ENCODE measurements at places on chromosomes 6 and 20.

GRCh38 chr6:13049666-13050254, 278.6 kb downstream of the TBC1D7 start:
- DNase-seq = no peak

DNA sequence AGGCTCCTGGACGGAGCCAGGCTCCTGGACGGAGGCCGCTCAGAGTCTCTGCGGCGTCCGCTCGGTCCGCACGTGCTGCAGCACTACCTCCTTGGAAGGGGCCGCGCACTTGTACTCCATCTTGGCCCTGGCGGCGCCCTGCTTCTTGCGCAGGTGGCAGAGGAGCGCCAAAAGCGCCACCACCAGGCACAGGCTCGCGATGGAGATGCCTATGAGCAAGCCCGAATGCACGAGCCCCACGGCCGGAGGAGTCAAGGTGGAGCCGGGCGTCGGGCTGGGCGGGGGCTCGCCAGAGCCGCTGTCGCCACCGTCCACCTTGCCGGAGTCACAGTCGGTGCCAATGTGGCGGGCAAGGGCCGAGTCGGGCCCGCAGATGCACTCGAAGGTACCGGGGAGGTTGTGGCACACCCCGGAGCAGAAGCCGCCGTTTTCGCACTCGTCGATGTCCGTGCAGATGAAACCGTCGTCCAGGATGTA, 1.7 kb downstream of the THBD start:
- no peak for DNase-seq

DNA sequence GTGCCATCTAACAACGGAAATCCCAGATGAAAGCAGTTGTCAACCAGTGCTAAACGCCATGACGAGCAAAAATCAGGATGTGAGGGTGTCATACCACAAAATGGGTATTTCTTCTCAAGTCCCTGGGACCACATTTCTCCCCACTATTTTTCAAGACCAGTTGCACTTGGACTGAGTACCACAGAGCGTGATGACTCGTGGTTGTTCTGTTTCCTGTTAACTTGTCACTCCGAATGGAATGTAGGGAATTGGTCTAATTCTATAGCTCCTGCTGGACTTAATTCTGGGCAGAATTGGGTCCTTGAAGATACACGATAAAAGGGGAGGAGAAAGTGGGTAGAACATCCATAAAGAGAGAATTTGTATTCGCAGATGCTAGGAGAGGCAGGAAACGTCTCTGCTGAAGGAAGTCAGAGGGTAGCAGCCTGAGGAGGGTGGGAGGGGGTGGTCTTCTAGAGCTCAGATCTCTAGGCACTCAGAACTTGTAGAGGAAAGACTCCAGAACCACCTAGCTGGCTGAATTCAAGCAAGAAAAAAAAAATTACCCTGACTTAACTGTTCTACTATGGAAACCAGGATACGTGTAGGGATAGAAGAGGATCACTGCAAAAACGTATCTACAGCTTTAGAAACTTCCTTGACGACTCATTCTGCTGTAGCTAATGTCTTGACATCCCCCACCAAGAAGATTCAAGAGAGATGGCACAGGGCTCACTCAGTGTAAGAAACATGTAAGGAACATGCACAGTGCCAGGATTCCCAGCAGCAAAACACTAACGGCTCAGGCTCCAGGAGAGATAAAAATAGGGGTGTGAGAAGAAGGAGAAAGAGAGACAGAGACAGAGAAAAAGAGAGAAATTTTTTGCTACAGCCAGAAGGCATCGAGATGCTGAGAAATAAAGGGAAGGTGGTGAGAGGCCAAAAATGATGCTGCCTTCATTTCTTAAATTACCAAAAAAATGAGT, 494.7 kb downstream of the CD83 start:
- no peak for DNase-seq

DNA sequence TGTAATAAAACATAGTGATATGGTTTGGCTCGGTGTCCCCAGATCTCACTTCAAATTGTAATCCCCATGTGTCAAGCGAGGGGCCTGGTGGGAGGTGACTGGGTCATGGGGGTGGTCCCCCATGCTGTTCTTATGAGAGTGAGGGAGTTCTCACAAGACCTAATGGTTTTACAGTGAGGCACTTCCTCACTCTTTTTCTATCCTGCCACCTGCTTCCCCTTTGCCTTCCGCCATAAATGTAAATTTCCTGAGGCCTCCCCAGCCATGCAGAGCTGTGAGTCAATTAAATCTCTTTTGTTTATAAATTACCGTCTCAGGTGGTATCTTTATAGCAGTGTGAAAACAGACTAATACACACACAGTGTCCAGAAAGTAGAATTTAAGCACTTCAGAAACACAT, 78.5 kb downstream of the REPS1 start:
- DNase-seq = no peak

DNA sequence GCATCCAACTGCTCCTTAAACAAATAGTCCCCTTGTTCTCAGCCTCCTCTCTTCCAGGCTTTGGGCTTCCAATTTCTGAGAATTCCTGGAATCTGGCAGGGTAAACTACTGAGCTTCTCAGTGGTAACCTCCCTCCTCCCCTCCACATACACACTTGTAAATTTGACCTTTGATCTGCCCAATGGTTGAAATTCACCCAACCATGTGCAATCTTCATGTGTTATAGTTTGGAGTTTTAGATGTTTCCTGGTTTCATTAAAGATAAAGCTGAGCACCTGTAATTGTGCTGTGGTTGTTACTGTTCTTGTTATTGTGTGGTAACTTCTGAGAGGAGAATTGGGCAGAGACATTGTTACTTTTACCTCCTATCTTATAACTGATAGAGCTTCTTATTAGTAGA, 328.4 kb downstream of the TPBG start:
- DNase-seq = no peak

GRCh38 chr6:4336084-4336483, 200.7 kb upstream of the ECI2 start:
- DNase-seq = no peak

DNA sequence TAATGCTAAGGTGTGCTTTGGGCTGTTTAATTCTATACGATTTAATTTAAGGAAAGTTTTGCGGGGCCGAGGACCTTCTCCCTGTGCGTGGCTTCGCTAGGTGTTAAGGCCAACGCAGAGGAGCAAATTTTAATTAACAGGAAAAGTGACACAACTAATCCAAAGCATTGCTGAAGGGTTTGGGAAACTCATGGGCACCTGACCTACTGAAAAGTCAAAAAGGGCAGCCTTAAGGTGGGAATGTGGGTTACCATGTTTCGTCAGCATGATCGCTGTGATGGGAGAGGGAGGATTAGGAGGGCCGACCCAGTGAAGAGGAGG, 415 bp upstream of the CUL9 start:
- DNase-seq = no peak

DNA sequence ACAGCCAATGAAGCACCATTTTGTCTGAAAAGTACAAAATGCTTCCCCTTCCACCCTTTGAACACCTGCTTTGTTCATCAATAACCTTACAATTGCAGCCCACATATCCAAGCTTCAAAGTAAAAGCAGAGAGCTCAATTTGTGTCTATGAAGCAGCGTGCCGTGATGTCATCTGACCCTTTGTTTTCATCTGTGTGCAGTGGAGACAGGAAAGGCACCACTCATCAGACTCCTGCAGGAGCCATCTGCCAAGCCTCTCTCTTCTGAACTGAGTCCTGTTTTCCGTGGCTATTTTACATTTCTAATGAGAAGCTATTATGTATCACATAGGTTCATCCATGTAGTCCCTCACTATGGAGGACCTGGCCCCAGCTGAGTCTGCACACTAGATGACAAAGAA, 7.5 kb upstream of the LY86 start:
- DNase-seq = no peak

DNA sequence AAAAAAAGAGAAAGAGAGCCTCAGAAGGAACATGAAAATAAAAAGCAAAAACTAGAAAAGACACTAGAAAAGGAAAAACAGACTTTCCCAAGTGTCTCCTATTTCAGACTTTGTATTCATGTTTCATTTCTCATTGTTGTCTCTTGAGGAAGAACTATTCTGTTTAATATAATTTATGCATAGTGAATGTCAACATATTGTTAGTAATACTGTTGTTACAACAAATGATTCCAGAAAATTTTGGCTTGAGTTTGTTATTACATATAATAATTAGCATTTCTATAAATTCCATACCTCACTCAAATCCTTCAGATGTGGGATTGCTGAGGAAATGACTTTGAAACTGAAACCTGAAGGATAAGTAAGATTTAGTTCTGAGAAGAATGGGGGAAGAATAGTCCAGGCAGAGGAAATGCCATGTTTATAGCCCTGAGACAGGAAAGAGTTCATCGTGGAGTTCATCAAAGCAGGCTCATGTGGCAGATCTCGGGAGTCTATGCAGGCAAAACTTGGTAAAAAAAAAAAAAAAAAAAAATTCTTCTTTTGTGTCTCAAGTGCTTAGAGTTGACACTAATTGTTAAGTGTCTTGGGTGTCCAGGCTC, 53.1 kb upstream of the EIF2S2 start:
- DNase-seq = no peak

GRCh38 chr6:109768485-109768884, 77.4 kb downstream of the FIG4 start:
- no peak for DNase-seq

DNA sequence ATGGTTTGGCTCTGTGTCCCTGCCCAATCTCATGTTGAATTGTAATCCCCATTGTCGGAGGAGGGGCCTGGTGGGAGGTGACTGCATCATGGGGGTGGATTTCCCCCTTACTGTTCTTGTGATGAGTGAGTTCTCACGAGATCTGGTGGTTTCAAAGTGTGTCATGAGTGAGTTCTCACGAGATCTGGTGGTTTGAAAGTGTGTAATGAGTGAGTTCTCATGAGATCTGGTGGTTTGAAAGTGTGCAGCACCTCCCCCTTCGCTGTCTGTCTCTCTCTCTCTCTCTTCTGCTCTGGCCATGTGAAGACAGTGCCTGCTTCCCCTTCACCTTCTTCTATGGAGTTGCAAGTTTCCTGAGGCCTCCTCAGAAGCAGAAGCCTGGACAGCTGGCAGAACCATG, 87.6 kb downstream of the MYLK4 start:
- DNase-seq = no peak

DNA sequence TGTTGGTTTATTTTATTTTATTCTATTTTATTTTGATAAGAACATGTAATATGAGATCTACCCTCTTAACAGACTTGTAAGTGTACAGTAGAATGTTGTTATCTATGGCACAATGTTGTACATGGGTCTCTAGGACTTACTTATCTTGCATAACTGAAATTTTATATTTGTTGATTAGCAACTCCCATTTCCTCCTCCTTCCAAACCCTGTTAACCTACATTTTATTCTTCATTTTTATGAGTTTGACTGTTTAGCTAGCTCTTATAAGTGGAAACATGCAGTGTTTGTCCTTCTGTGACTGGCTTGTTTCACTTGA, 37.9 kb upstream of the BCAS1 start:
- DNase-seq = no peak
